ENCODE measurements at places on chromosomes 6 and 20. TPM values are rescaled to one million over a fixed set of nuclear protein-coding genes. Genes with fewer than 3 reads are reported as not detected.

GRCh38 chr6:30810813-30811339, 66.5 kb upstream of the IER3 start:
- no peak for DNase-seq

- no peak for DNase-seq
Measured at GRCh38 chr6:14986370-14986769, 259.5 kb upstream of the JARID2 start.

- peak; percentile 65 for DNase-seq
Measured at GRCh38 chr6:2971420-2972218, at the start of gene SERPINB6. TSS of gene SERPINB6 (minus strand) at chr6:2971567. CDS start at chr6:2959332, 12,235 bp downstream.

DNA sequence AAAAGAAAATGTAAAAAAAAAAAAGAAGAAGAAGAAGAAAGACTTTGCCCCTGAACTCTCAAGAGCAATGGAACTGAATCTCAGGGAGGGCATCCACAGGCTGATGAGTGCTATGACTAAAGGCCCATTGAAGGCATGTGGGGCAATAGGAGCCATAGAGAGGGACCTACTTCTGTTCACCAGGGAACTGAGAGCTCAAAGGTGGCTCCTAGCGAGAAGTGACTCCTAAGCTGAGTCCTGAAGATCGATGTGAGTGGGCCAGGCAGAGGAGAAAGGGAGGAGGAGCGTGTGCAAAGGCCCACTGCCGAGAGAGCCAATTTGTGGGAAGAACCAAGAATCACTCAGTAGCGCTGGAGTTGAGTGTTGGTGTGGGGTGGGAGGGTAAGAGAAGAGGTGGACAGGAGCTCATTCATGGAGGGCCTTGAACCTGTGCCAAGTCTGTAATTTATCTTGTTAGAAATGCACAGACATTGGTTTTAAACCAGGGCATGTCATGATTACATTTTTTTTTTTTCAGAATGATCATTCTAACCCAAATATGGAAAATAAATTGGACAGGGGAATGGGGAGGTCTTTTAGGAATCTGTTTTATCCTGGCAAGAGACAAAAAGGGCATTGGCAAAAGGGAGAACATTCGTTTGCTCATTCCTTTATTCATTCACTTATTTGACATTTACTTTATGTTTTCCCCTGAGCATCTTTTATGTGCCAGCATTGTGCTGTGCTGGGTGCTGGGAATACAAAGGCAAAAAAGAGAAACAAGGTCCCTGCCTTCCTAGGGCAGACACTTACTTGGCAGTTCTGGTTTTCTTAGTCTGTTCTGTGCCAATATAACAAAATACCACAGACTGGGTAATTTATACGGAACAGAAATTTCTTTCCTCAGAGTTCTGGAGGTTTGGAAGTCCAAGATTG, 67.4 kb upstream of the DSP start:
- no peak for DNase-seq

- no peak for DNase-seq
Measured at GRCh38 chr20:24915892-24916291, 33.2 kb upstream of the CST7 start.

The PACSIN1 gene
- total RNA-seq = not detected

DNA sequence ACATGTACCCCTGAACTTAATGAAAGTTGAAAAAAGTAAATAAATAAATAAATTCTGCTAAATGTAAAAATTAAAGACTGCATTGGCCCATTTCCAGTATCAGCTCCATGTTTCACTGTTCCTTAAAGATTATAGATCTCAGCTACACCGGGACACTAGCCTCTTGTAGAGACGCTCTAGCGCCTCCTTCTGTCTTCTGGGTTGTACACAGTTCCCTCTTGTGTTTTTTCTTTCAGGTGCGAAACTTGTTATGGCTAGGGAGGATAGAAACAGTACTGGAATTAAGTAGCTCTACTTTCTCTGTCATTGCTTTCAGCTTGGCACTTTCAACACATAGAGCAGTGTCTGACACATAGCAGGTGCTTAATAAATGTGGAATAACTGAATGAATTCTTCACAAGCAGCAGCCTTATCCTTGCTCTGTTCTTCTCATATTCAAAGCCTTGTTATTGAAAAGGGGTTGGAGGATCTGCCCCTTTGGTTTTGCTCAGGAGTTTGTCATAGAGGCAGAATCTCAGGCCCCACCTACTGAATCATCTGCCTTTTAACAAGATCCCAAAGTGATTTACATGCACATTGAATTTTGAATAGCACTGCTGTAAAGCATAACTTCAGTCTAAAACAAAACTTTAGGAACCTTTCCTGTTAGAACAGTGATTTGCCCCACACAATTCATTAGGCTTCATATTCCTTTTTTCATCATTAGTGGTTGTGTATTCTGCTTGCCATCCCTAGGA, 92.3 kb downstream of the FIG4 start:
- no peak for DNase-seq
